ENCODE measurements at places on chromosomes 2 and 18. TPM values are rescaled to one million over a fixed set of nuclear protein-coding genes. Genes with fewer than 3 reads are reported as not detected.

- H3K36me3 ChIP-seq = no peaks in the 10 kb centered on the region
- H3K27ac ChIP-seq = no peak overlapping the region
- no peaks in the 10 kb centered on the region for H3K27me3 ChIP-seq
- no peak for DNase-seq
- no peak overlapping the region for H3K4me3 ChIP-seq
Measured at GRCh38 chr2:46335391-46336282, 38.4 kb downstream of the EPAS1 start.

Gene TTN
- total RNA-seq = 2.2 TPM

GRCh38 chr2:9771481-9772017, 71.7 kb upstream of the TAF1B start:
- no peaks in the 10 kb centered on the region for H3K27me3 ChIP-seq
- no peak overlapping the region for H3K27ac ChIP-seq
- H3K36me3 ChIP-seq = no peaks in the 10 kb centered on the region
- no peaks in the 10 kb centered on the region for H3K4me1 ChIP-seq

DNA sequence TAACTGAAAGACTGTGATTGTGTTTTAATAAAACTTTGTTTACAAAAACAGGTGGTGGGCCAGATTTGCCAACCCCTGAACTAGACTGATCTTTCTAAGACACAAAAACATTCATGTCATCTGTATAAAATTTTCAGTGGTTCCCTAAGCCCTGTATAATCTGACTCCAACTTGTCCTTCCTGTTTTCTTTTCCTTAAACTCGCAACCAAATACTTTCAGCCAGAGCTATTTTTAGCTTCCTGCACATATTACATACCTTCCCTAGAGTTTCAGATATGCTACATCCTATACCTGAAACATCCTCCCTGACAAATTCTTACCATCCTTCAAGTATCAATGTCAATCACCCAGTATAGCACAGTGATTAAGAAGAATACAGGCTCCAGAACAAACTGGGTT, 4.8 kb downstream of the GCFC2 start:
- H3K4me1 ChIP-seq = peaks cover 14% of the 10 kb centered on the region
- no peak overlapping the region for H3K27ac ChIP-seq
- H3K36me3 ChIP-seq = no peaks in the 10 kb centered on the region
- no peak overlapping the region for H3K4me3 ChIP-seq
- no peak for DNase-seq
- no peaks in the 10 kb centered on the region for H3K27me3 ChIP-seq

Gene CAMKMT
- 8.4 TPM for total RNA-seq

DNA sequence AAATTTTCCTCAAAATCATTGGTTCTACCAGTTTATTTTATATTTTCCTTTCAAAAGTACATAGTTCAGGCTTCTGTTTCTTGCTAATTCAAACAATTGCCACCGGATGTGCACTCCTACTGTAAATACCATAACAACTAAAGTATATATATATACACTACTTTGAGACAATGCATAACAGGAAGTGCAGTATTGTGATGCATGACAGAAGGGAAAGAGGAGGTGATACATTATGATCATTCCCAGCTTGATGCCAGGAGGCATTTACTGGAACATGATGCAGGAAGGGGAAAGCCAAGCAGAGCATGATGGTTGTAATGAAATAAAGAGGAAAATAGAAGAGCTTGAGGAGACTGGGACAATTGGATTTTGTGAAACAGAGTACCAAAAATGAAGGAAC, 215.2 kb upstream of the NT5C1B start:
- no peak overlapping the region for H3K4me3 ChIP-seq
- no peaks in the 10 kb centered on the region for H3K36me3 ChIP-seq
- DNase-seq = no peak
- no peaks in the 10 kb centered on the region for H3K4me1 ChIP-seq
- no peaks in the 10 kb centered on the region for H3K27me3 ChIP-seq
- H3K27ac ChIP-seq = no peak overlapping the region

DNA sequence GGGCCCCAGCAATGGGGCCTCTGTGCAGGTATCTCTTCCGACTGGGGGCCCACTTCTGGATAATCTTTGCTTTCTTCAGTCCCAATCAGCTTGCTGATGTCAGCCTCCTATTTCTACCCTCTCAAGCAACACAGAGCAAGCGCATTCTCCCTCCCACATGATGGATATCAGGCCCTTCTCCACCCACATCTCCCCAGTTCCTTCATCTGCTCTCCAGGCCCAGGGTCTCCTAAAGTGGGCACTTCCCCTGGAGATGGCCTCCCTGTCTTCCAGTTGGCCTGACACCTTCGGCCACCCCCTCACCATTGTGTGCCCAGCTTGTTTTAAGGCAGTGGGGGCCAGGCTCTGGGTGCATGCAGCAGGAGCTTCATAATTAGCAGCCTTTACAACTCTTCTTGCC, 96.6 kb upstream of the MCFD2 start:
- DNase-seq = no peak
- no peaks in the 10 kb centered on the region for H3K27me3 ChIP-seq
- no peak overlapping the region for H3K27ac ChIP-seq

DNA sequence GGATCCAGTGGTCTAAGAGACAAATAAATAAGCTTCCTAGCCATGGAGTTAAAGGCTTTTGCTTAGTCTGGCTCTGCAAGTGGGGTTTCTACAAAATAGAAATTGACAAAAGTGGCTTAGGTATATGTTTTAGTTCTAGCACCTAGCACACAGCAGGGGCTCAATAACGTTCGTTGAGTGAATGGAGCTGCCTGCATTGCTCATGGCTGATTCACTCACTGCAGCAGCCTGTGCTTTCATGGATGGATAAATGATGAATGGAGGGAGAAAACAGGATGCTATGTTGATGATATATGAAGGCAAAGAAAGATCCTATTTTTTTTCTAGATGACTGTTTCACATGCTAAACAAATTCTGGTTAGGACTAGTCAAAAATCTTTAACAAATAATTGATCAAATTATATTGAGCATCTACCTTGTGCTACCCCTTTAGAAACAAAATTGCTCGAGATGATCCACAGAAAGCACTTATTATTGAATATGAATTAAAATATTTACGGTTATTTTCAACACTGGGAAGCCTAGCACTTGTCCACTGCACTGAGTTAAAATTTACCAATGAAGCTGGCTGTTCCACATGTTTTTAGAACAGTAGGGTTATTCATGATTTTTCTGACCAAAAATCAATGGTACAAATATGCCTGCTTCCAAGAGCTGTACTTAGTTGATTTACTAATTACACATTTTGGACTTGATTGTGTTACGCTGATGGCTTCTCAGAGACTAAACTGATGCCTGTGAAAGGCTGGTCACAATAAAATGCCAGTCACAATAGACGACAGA, 39.6 kb downstream of the HDHD2 start:
- H3K27me3 ChIP-seq = no peaks in the 10 kb centered on the region
- DNase-seq = no peak
- H3K27ac ChIP-seq = no peak overlapping the region
- no peaks in the 10 kb centered on the region for H3K4me1 ChIP-seq
- no peaks in the 10 kb centered on the region for H3K36me3 ChIP-seq

DNA sequence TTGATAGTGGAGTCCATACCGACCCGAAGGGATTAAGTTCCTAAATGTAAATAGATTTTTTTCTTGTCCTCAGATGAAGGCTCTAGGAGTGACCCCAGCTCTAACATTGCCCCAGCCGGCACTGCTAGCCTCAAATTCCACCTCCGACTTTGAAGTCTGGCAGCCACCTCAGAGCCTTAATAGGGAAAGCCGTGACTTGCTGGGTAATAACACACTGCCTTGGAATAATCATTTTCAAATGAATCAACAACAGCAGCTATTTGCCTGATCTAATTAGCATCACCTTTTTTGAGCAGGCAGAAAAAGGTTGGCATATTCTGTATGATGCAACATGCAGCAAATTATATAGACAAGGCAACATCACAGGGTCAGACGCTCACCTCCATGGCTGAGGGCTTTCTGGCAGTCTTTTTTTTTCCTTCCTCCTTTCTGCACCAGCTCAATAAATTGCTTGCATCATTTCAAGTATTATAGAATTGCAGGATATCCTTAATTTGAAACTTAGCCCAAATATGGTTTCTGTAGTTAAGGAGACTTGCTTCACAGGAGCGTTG, 276.5 kb upstream of the ATP5MC3 start:
- no peaks in the 10 kb centered on the region for H3K4me1 ChIP-seq
- no peak overlapping the region for H3K27ac ChIP-seq
- DNase-seq = no peak
- no peaks in the 10 kb centered on the region for H3K36me3 ChIP-seq
- H3K4me3 ChIP-seq = no peak overlapping the region

DNA sequence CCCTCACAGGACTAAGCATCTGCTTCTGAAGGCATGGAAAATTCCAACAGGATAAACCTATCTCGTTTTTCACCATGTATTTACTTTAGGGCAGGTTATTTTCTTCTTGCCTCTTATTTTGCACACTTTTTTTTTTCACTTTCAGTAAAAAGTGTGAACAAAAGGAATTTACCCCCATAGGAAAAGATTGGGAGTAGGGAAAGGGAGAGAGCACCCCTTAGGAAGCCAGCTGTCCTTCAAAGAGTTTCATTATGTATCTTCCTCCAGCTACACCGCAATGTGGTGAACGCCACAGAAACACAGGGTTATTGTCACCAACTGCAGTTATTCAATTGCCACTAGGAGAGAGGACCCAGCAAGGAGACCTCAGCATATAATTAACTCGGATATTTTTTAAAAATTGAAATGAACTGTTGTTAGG, 286.2 kb upstream of the VRK2 start:
- no peak overlapping the region for H3K4me3 ChIP-seq
- H3K4me1 ChIP-seq = peaks cover 5% of the 10 kb centered on the region
- DNase-seq = no peak

Gene CRACDL
- total RNA-seq = 1.5 TPM

Gene SLC9A2
- total RNA-seq = 0.26 TPM

Gene RNPEPL1
- 48.1 TPM for total RNA-seq

DNA sequence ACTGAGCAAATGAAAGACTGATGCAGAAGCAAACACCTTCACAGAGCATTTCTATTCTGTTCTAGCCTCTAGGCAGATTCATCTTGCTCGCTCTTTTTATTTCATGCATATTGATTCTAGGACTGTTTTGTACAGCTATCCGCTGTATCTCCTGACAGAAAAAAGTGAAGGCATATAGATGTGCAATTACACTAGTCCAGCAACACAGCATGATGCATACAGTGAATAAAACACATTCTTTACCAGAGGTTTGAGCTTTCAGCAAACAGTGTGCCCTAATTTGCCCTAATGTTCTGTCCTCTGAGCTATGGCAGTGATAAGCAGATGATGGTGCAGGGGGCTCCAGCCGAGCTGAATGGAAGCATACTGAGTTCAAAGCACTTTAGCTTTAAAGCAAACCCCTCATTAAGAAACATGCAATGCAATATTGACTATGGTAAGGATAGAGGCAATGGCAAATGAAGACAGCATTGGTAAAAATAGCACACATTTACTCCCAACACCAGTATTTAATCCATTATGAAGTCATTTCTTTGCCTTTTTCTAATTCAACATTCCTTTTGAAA, 141.2 kb upstream of the RGPD4 start:
- H3K4me1 ChIP-seq = no peaks in the 10 kb centered on the region
- no peaks in the 10 kb centered on the region for H3K27me3 ChIP-seq
- no peak overlapping the region for H3K4me3 ChIP-seq
- no peak overlapping the region for H3K27ac ChIP-seq

- no peaks in the 10 kb centered on the region for H3K4me1 ChIP-seq
- no peak overlapping the region for H3K27ac ChIP-seq
- H3K4me3 ChIP-seq = no peak overlapping the region
- DNase-seq = no peak
- H3K36me3 ChIP-seq = no peaks in the 10 kb centered on the region
- H3K27me3 ChIP-seq = peaks cover 8% of the 10 kb centered on the region
Measured at GRCh38 chr2:235086481-235087184, 134.8 kb downstream of the SH3BP4 start.

Gene TIMM21
- total RNA-seq = 16.6 TPM

GRCh38 chr2:10059016-10059351, 15.6 kb downstream of the KLF11 start:
- no peaks in the 10 kb centered on the region for H3K4me1 ChIP-seq
- no peak overlapping the region for H3K4me3 ChIP-seq
- DNase-seq = no peak
- H3K36me3 ChIP-seq = no peaks in the 10 kb centered on the region
- no peaks in the 10 kb centered on the region for H3K27me3 ChIP-seq
- no peak overlapping the region for H3K27ac ChIP-seq

DNA sequence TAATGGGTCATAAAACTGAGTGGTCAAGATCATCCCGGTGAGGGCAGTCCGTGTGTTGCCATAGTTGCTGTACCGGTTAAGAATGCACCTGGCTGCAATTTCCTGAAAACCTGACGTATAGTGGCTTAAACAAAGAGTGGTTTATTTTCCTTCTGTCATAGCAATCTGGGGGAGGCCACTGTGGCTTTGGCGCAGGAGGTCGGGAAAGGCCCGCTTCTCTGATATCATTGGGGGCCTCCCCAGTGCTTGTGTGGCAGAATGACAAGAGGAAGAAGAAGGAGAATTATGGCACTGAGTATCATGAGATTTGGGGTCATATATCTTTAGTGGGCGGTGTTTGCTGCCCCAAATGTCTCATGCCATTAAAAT, 4.4 kb downstream of the C2orf92 start:
- no peaks in the 10 kb centered on the region for H3K36me3 ChIP-seq
- no peak overlapping the region for H3K27ac ChIP-seq
- no peak for DNase-seq
- H3K4me1 ChIP-seq = no peaks in the 10 kb centered on the region

Gene COQ10B
- 48.0 TPM for total RNA-seq

- H3K27ac ChIP-seq = no peak overlapping the region
- no peak for DNase-seq
- H3K4me3 ChIP-seq = no peak overlapping the region
- no peaks in the 10 kb centered on the region for H3K27me3 ChIP-seq
Measured at GRCh38 chr2:240787521-240788472, 32.2 kb downstream of the KIF1A start.

DNA sequence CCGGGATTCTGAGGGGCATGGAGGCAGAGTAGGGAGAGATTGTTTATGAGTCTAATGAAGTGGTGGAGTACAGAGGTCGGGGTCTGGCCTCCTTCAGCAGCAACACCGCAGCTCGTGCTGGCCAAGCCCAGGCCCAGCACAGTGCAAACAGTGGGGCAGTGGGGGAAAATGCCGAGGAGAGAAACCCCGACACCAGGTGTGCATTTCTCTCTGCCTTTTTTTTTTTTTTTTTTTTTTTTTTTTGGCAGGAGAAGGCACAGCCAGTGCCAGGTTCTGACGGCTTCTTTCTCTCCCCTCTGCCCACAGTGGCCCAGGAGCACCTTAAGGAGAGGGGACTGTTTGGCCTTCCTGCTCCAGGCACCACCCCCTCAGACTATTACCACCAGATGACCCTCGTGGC, 219.3 kb downstream of the GLI2 start:
- no peak overlapping the region for H3K27ac ChIP-seq
- no peaks in the 10 kb centered on the region for H3K36me3 ChIP-seq

GRCh38 chr2:162079514-162079913, 5.5 kb upstream of the DPP4 start:
- H3K36me3 ChIP-seq = no peaks in the 10 kb centered on the region
- DNase-seq = no peak
- no peak overlapping the region for H3K27ac ChIP-seq
- H3K4me3 ChIP-seq = no peak overlapping the region
- no peaks in the 10 kb centered on the region for H3K4me1 ChIP-seq

Gene VIT
- 0.18 TPM for total RNA-seq

Gene GPD2
- 14.0 TPM for total RNA-seq
